ENCODE measurements at places on chromosomes 7 and 10. TPM values are rescaled to one million over a fixed set of nuclear protein-coding genes. Genes with fewer than 3 reads are reported as not detected.

The MET gene
- 7.1 TPM for total RNA-seq

The TSPAN15 gene
- total RNA-seq, result 23.4 TPM

- no peak for DNase-seq
Observed at GRCh38 chr7:35691827-35692307, 3.1 kb downstream of the HERPUD2 start.

- DNase-seq, result no peak
Observed at GRCh38 chr7:91827169-91827568, 53.3 kb downstream of the MTERF1 start.

DNA sequence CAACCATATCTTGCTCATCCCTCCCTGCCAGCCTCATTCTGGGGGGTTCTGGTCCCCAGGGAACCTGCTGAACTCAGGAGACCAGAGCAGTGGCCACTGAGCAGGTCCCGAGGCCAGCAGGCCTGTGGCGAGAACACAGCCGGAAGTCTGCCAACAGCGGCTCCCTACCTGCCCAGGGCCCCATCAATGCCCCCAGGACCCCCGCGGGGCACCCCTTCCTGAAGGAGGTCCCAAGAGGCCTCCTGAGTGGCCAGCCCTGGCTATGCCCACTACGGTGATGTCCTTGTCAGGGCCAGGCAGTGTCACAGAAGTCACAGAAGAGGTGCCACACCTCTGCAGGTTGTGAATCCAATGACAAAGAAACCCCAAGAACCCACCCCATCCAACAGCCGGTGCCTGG lies 58.9 kb downstream of the CAMK2B start:
- DNase-seq, result no peak

- DNase-seq, result no peak
Observed at GRCh38 chr7:51351661-51352060, 35.1 kb upstream of the COBL start.

DNA sequence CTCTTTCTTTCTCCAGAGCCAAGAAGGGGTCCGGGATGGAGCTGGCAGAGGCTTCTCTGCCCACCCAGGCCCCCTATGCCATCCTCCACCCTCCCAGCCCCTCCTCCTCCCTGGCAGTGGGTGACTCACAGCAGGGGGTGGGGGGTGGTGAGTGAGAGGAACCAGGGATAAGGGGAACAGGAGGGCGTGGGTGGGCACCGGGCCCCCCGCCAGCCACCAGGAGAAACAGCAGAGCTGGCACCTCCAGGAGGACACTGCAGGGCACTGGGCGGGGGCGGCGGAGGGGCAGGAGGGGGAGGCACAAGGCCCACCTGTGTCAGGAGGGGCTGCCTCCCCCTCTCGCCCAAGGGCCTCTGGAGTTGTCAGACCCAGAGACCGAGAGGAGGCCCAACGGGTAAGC lies 56.0 kb downstream of the CAMK2B start:
- no peak for DNase-seq
